Hematopoietic multipotent progenitor cell (in vitro differentiated cells): ENCODE measurements at places on chromosomes 5 and 9.
A peak's percentile ranks its signal among the peaks of the same experiment; 100 is the strongest.

DNA sequence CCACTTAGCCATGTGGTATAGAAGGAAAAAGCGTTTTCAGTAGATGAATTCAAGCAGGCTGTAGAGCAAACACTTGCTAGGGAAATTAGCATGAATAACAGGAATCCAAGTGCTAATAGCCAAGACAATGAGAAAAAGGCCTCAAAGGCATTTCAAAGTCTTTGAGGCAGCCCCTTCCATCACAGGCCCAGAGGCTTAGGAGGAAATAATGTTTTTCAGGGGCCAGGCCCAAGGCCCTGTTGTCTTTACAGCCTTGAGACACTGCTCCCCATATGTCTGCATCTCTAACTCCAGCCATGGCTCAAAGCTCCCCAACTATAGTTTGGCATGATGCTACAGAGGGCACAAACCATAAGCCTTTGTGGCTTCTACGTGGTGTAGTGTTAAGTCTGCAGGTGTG is 563.5 kb downstream of the TAF11L14 start:
- DNase-seq = no peak

- no peak for DNase-seq
These were observed 502.5 kb downstream of the PDE4D start for GRCh38 chr5:59390989-59391388.

- no peak for DNase-seq
These were observed 2122.2 kb downstream of the MAT2B start for GRCh38 chr5:165627548-165628170.

GRCh38 chr9:22214021-22214420 is 204.9 kb upstream of the CDKN2B start:
- DNase-seq = no peak

DNA sequence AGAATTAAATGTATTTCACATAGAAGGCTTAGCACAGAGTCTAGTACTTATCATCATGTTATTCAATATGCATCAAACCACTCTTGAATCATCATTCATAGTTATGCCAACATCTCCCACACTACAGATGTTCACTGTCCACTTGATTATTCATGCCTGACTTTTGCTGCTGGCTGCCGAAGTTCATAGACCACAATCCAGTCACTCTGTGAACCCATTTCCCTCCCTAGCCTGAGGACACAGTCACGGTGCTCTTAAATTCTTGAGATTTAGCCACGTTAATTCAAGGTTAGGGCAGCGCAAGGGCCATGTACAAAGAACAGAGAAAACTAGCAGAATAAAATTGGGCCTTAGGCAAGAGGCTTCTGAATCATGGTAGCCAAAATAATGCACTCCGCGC is 32.4 kb downstream of the ABCA1 start:
- DNase-seq = no peak

- DNase-seq = no peak
These were observed 1.5 kb downstream of the NEK6 start for GRCh38 chr9:124259158-124259808.

GRCh38 chr5:96610747-96611146 is 51.4 kb upstream of the CAST start:
- DNase-seq = no peak

DNA sequence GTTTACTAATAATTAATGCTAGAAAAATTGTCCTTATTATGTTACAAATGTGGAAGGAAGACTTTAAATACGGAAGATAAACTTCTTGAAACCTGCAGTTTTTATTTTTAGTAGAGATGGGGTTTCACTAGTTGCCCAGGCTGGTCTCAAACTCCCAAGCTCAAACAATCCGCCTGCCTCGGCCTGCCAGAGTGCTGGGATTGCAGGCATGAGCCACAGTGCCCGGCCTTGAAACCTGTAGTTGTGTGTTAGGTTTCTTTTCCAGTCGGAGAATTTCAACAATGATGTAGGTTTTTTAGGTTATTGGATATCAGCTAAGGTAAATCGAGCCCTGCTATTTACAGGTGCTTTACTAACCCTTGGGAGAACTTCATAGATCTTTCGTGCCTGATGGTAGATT is 30.8 kb downstream of the CTNNA1 start:
- no peak for DNase-seq

DNA sequence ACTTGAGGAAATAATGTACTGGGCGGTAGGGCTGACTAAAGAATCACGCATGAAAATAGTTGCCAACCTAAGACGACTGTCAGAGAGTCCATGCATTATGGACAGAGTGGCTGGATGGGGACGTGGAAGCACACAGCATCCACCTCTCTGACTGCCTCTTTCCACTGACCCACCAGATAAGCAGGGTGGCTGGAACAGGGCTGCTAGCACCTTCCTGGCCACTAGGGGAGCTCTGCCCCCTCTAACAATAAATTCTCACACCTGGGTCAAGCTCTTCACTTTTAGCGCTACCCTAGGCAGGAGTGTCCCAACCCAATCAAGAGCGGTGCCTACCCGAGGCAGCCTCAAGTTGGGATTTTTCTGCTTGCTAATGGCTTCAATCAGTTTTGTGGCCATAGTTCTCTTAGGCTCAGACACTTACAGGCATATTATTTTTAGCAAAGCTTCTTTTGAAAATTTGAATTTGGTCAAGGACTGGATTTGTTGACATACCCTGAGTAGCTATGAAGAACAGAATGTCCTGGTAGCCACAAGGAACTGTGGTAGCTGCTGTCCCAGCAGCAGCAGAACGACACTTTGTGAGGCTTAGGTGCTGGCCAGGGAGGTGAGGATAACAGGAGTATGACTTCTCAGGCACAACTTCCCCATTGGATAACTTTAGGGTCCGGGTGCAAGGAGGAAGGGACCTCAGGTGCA is 6.9 kb upstream of the TPM2 start:
- peak; percentile 26 for DNase-seq

- peak; percentile 13 for DNase-seq
These were observed 556.3 kb downstream of the PDE4D start for GRCh38 chr5:59337240-59337639.

GRCh38 chr5:170681013-170681433 is 102.5 kb upstream of the GABRP start:
- DNase-seq = peak; percentile 74

DNA sequence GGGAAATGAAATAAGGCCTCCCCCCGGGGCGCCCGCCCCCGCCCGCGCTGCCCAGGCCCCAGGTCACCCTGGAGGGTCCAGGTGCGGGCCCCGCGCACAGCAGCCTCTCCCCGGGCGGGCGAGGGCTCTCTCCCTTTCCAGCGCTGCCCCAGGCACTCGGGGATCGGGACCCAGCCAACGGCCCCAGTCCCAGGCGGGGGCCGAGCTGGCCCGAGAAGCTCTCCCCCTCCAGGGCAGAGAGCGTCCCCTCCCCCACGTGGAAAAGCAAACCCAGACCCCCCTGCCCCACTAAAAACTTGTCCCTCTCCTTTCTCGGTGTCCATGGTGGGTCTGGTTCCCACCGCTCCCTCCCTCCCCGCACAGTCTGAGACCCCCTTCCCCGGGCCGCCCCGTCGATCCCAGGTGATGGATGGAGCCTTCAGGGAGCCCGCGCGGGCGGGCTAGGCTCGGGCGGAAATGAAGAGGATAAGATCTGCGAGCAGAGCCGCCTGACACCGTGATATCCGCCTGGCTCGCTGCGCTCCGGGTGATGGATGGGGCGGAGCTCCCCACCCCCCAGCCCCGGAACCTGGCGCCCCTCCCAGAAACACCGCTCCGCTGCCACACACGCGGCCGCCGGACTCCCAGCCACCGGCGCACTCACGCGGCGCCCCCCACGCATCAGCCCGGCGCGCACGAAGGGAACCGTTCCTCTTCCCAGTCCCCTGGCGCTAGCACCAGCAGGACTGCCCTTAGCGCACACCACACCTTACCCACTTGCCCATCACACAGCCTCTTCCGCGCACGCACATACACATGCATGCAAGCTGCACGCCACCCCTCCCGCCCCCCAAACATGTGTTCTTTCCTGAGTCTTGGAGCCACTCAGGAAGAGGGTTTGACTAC is 81.7 kb upstream of the ZBTB43 start:
- peak; percentile 63 for DNase-seq

- no peak for DNase-seq
These were observed 21.1 kb upstream of the HSPA9 start for GRCh38 chr5:138596105-138596881.

GRCh38 chr5:126954981-126955380 is 75.4 kb downstream of the MARCHF3 start:
- no peak for DNase-seq

GRCh38 chr9:83032065-83032625 is 30.8 kb downstream of the RASEF start:
- no peak for DNase-seq

- DNase-seq = no peak
These were observed 1902.2 kb upstream of the C9orf72 start for GRCh38 chr9:29475471-29475870.

- no peak for DNase-seq
These were observed 101.4 kb upstream of the FSTL4 start for GRCh38 chr5:133713751-133714150.

GRCh38 chr9:69379270-69379982 is 54.4 kb downstream of the ENTREP1 start:
- DNase-seq = no peak

DNA sequence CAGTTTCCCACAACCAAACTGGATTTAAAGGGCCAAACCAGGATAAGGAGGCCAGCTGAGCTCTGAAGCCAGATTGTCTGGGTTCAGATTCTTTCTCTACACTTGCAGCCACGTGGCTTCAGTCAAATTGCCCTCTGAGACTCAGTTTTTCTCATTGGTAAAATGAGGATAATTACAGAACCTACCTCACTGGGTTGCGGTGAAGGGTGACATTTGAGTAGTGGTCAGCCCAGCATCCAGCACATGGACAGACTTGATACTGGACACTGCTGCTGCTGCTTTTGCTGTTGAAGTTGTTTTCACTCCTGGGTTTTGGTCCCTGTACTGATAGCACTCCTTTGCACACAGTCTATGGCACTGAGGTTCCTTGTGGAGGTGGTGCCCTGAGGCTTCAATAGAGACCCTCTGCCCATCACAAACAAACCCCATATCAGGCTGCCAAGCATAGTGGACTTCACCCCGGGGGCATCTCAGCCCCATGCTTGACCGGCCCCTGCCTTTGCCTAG is 25.7 kb upstream of the CDKN2AIPNL start:
- no peak for DNase-seq

- no peak for DNase-seq
These were observed 950 bp upstream of the FNBP1 start for GRCh38 chr9:130043654-130044623.

GRCh38 chr5:30959238-30959637 is 234.2 kb upstream of the CDH6 start:
- DNase-seq = no peak

- DNase-seq = no peak
These were observed 353.8 kb upstream of the IZUMO3 start for GRCh38 chr9:24899463-24899862.

DNA sequence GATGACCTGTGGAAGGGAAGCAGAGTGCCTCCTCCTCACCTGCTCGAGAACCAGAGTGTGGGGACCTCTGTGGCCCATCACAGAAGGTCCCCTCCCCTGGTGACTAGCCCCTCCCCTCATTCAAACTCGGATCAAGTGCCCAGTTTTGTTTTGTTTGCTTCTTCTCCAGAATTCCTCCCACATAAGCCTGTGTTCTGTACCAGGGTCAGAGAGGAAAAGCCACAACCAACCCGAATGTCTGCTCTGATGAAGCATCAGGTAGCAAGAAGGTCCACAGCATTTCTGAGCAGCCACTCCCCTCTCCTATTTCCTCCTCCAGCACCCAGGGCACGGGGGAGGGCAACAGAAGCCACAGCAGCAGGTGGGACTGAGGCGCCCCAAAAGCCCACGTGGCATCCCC is 58.2 kb downstream of the HSD17B3 start:
- DNase-seq = no peak

- DNase-seq = no peak
These were observed 45.1 kb downstream of the SLCO6A1 start for GRCh38 chr5:102453716-102454115.

DNA sequence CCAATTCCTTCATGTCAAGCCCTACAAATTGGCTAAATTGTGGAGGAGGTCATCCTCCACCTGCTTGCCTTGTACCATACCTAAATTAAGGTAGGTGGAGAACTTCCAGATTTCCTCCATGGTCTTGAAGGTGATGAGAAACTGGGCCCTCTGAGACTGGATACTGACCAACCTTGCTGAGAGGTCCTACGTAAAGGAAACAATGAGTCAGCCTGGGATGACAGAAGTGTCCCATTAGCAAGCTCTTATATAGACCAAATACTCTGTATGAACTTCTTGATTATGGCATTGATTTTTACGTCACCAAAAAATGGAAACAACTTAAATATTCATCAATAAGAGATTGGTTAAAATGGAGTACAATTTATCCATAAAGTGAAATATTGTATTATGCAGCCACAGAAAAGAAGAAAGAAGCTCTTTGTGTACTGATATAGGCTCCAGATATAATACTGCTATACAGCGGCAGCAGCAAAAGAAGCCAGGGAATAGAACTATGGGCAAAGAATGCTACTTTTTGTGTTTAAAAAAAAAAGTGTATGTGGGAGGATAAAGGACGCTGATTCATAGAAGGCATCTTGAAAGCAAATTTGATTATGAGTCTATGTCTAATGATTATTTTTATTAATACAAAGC is 18.3 kb downstream of the SH3TC2 start:
- no peak for DNase-seq
